HCT116 (cell line): ENCODE measurements at places on chromosomes 12 and 14. TPM values are rescaled to one million over a fixed set of nuclear protein-coding genes. Genes with fewer than 3 reads are reported as not detected.
A peak's percentile ranks its signal among the peaks of the same experiment; 100 is the strongest.

- peak; percentile 43 for DNase-seq
Measured at GRCh38 chr14:39988939-39989338, 556.7 kb upstream of the FBXO33 start.

- no peak for DNase-seq
Measured at GRCh38 chr12:88062474-88062873, 33.3 kb upstream of the C12orf50 start.

GRCh38 chr12:75816897-75817296 is 214.7 kb downstream of the PHLDA1 start:
- DNase-seq, result peak; percentile 58

DNA sequence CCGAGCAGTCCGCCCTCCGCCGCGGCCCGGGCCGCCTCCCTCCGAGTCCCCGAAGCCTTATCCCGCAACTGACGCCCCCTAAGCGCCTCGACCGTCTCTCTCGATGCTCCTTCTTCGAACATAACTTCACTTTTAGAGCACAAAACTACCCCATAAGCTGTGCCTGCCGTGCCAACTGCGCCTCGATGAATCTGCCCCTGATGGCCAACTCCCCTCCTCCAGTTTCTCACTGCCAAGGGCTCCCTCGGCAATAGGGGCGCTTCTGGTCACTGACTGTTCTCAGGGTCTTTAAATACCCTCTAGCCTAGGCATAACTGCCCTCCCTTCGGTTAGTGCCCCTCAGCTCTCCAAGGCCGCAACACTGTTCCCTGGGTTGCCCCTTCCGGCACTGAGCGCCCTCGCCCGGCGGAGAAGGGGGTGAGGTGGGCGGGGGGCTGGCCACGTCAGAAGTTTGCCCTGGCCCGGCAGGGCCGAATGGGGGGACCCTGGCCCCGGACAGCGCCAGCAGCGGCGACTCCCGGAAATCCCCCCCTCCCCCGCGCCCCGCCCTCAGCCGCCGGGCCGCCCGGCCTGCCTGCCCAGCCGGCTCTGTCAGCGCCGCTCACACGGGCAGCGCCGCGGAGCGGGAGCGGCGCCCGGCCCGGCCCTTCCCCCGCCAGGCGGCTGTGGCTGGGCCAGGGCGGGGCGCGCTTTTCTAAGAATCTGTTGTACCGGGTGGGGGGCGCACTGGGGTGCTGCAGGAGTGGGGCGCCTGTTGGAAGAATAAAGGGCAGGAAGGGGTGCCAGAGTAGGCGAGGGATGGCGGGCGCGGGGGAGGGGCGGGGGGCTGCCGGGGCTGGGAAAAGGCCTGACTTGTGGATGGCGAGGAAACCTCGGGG is 10.6 kb downstream of the RARG start:
- DNase-seq, result no peak

Gene UBC
- total RNA-seq, result 1,259 TPM

Gene ESRRB
- 1.9 TPM for total RNA-seq

GRCh38 chr12:89259821-89260220 is 92.5 kb downstream of the DUSP6 start:
- no peak for DNase-seq

- no peak for DNase-seq
Measured at GRCh38 chr14:102000902-102001301, 36.5 kb downstream of the DYNC1H1 start.

Gene CCDC175
- total RNA-seq, result not detected

GRCh38 chr14:26323869-26324268 is 274.0 kb downstream of the NOVA1 start:
- DNase-seq, result no peak

Gene OTUB2
- 6.6 TPM for total RNA-seq

DNA sequence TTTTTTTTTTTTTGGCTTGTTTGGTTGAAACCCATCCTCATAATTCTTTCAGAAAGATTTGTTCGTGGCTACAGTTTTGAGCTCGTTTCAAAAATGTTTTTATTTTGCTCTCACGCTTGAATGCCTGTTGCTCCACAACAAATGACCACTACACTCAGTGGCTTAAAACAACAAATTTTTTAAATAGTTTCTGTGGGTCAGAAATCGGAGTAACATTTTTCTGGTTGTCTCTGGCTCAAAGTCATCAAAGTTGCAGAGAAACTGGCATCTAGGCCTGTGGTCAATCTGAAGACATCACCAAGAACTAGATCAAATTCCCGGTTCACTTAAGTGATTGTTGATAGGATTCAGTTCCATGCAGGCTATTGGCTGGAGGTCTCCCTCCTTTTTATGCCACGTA is 560.0 kb downstream of the SNAPC1 start:
- DNase-seq, result no peak

DNA sequence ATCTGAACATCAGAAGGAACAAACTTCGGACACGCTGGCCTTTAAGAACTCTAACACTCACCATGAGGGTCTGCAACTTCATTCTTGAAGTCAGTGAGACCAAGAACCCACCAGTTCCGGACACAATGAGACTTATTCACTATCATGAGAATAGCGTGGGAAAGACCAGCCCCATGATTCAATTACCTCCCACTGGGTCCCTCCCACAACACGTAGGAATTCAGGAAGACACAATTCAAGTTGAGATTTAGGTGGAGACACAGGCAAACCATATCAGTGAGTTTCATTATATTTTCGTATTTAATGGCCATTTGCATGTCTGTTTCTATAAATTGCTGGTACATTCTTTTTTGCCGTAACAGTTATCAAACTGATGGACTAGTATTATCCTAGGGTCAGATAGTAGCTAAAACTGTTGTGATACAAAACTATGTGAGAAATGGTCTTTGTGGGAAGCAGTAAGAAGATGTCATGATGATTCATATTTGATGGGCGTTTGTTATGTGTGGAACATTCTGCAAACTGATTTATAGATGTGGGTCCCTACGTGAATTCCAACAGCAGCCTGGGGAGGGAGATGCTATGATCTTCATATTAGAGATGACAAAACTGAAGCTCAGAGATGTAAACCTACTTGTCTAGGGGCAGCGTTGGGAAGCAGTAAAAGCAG is 282.4 kb upstream of the TMEM132C start:
- no peak for DNase-seq

GRCh38 chr12:67937822-67938221 is 51.4 kb upstream of the IFNG-AS1 start:
- no peak for DNase-seq

DNA sequence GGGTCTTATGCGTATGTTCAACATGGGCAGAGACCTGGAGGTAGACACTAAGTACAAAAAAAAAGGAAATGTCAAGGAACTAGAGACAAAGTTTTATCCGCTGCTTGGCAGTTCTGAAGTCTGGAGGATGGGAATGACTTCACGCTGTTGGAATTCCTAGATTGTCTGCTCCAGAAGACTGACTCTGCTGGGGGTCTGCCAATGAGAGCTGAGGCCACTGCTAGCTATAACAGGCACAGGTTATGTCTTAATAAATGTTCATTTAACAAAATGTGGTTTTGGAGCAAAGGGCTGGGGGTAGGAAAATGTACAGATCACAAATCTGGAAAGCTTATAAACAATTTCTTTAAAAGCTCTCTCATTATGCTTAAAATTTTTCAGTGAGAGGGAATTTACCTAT is 5.9 kb downstream of the RNASE8 start:
- DNase-seq, result no peak

DNA sequence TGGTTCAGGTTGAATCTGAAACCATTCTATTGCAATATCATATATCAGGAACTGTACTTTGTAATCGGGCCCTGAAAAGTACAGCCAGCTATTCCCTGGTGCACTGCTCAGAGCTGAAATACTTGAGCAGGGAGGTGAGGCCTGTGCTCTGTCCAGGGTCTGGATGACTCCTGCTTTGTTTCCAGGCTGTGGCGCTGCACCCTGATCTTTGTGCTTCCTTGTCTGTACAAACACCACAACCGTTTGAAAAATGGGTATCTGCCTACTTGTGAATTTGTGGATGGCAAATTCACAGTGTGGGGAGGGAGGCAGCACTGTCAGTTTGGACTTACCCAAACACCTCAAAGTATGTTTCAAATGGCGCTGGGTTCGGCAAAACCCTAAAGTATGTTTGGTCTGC is 155.4 kb upstream of the FAR2 start:
- no peak for DNase-seq

GRCh38 chr14:53161758-53162435 is 8.8 kb upstream of the DDHD1 start:
- no peak for DNase-seq

Gene AVPR1A
- 0.07 TPM for total RNA-seq

GRCh38 chr14:86084097-86084496 is 554.2 kb downstream of the FLRT2 start:
- no peak for DNase-seq

- DNase-seq, result no peak
Measured at GRCh38 chr12:47218191-47218654, 138.5 kb upstream of the AMIGO2 start.

GRCh38 chr12:459430-460258 is at the start of gene B4GALNT3:
Gene B4GALNT3 (plus strand): TSS chr12:459939. CDS start chr12:460377, 438 bp downstream.
- peak; percentile 54 for DNase-seq

- peak; percentile 90 for DNase-seq
Measured at GRCh38 chr14:49853572-49854375, 1.2 kb upstream of the NEMF start.

GRCh38 chr14:102315121-102315520 is 4.4 kb upstream of the ZNF839 start:
- no peak for DNase-seq

DNA sequence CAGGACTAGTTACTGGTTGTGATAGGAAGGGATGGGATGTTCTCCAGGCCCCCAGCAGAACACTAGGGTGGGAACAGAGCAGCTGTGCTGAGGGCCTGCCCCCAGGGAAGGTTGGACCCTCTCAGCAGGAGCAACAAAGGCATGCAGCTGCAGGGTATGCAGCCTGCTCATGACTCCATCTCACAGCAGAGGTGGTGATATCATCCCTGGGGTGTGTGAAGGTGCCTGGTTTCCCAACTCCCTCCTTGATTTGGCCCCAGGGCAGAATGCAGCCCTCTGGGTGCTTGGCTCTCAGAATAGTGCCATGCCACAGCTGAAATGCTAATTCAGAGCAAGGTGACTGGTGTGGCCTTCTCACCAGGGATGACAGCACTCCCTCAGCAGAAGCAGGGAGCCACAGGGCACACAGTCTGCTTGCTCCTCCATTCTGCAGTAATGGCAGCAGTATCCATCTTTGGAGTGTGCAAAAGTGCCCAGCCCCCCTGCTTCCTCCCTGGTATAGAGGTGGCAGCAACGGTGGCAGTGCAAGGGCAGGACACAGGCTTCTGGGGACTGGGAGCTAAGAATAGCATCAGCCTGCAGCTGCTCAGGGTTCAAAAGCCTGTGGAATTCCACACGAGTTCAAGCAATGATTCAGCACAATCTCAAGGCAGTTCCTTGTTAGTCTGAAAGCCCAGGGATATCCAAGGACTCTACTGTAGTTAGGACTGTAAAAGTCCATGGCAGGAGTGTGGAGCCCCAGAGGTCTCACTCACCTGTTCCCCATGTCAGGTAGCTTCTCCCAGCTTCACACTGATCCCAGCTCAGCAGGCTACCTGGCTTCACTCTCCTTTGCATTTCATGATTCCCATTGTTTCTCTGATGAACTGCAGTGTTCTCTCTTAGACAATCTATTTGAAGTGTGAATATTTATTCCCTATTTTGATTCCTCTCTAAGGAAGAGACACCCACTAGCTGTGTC is 298.1 kb upstream of the FOXG1 start:
- no peak for DNase-seq

Gene CLEC4A
- 0.69 TPM for total RNA-seq

DNA sequence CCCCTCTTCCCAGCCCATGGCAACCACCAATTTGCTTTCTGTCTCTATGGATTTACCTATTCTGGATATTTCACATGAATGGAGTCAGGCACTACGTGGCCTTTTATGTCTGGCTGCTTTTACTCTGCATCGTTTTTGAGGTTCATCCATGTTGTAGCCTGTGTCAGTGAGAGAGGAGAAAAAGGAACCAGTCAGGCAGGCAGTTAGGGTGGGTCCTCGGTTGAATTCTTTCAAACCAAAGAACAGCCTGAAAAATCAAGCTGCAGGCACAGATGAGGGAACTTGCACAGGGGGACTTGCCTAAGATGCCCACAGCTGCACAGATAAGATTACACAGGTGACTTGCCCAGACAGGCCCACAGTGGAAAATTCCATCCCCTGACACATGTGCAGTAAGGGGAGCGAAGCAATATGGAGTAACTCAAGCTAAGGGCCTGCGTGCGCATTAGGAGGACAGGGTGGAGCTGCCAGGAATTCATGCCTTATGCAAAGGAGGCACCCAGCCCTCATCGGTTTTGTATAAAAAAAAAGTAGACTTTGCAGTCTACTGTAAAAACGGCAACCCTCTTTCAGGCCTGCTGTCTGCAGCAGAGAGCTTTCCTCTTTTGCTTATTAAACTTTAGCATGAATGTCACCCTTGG is 152.4 kb upstream of the RFLNA start:
- no peak for DNase-seq
